ENCODE measurements at places on chromosomes 1 and 21. TPM values are rescaled to one million over a fixed set of nuclear protein-coding genes. Genes with fewer than 3 reads are reported as not detected.

DNA sequence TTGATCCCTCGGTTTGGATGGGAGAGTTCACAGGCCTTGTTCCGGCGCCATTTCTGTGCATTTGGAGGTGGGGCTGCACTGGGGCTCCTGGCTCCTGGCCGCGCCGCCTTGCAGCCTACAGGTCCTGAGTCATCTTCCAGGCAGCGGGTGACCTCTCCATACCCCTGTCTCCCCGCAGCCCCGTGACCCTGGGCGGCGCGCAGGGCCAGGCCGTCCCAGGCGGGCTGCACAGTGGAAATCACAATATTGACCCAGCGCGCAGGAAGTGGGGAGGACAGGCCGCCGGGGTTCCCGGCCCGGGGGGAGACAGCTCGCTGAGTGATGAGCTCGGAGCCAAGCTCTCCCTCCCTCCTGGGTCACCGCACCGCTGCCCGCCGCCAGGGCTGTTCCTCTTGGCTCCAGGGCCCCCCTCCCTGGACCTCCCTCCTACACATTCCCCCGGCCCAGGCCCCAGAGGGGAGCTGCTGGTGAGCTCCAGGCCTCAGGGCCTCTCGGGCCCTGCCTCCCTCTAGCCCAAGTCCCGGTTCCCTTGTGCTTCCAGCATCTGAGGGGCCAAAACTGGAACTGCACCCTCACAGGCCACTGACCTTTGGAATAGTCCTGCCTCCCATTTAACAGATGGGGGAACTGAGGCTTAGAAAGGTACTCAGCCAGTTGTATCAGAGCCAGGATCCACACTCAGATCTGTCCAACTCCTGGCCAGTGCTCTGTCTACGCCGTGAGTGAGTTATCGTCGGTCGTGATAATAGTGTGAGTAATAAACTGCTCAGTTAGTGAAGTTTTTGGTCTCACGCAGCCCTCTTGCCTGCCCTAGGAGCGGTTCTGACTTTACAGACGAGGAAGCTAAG, 142.9 kb upstream of the WNT4 start:
- DNase-seq, result no peak

DNA sequence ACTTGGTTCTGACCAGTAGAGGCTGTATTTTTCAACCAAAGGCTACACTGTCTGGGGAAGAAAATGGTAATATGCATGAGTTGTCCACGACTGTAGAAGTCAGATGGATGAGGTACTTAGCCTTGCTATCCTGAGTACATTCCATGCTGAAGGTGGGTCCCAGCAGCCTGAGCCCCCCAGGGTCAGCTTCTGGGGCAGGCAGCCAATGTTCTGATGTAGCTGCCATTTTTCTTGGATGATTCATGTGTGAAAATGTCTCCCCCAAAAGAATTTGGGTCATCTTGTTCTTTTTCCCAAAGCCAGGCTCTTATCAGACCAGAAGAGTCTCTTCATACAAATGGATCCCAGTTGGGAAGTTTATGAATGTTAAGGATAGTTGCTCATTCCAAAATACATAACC, 172.2 kb upstream of the UBE2U start:
- no peak for DNase-seq

DNA sequence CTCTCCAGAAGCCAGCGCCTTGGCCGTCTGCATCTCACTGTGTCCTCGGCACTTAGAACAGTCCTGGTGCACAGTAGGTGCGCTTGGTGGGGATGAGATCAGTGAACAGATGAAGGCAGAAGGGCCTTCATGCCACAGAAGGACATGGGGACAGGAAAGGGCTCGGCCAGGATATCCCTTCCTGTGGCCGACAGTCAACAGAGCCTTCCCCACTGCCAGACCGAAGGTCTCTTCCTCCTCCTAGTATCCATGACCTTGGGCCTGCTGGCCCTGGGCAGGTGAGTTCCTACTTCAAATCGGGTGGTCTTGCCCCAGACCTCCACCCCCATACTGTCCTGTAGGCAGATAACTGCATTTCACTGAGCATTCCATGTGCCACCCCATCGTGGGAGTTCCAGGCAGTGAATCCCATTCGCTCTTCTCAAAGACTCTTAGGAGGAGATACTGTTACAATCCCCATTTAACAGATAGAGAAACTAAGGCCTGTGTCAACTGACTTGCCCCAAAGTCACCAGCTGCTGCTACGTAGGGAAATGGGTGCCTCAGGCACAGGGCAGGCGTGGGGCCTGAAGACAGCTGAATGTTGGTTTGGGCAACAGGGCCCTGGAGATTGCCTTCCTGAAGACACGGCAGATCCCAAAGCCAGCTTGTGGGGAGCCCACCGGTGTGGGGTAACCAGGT, 3.5 kb downstream of the PLEKHG5 start:
- DNase-seq, result no peak

DNA sequence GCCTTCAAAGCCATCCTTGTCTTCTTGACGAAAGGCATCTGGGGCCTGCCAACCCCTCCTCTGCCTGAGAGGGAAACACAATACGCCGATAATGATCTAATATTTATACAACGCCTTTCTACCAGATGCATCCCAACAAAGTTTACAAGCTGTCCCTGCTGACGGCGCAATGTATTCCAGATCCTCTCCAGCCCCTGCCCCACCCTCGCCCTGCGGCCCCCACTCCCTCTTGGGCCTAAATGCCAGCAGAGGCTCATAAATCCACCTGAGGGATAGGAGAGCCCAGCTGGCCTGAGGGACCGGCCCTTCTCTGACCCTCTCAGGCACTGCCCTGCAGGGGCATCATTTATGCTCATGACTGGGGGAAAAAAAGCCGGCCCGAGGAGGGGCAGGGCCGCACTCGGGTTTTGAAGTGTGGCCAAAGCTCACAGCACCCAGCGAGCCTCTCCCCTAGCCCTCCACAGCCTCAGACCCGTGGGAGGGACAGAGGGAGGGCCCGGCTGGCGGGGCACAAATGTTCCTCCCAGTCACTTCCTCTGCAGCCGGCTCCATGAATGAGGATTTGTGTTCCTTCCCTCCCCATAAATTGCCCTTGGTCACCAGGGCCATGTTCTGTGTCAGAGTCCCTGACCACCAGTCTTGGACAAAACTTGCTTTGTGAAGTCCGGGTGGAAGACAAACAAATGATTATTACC, 140.3 kb downstream of the FOXD2 start:
- no peak for DNase-seq

- no peak for DNase-seq
Measured at GRCh38 chr21:43865540-43866259, 677 bp downstream of the AGPAT3 start.

DNA sequence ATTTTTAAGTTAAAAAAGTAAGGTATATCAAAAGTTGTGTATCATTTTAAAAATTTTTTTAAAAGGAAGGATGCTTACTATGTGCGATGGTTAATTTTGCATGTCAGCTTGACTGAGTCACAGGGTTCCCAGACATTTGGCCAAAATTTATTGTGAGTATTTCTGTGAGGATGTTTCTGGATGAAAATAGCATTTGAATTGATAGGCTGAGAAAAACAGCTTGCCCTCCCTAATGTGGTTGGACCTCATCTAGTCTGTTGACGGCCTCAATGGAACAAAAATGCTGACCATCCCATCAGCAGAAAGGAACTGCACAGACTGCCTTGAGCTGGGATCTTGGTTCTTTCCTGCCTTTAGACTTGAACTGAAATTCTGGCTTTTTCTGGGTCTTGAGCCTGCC, 724.5 kb downstream of the NCAM2 start:
- DNase-seq, result no peak

Gene KCNAB2
- 3.9 TPM for total RNA-seq

DNA sequence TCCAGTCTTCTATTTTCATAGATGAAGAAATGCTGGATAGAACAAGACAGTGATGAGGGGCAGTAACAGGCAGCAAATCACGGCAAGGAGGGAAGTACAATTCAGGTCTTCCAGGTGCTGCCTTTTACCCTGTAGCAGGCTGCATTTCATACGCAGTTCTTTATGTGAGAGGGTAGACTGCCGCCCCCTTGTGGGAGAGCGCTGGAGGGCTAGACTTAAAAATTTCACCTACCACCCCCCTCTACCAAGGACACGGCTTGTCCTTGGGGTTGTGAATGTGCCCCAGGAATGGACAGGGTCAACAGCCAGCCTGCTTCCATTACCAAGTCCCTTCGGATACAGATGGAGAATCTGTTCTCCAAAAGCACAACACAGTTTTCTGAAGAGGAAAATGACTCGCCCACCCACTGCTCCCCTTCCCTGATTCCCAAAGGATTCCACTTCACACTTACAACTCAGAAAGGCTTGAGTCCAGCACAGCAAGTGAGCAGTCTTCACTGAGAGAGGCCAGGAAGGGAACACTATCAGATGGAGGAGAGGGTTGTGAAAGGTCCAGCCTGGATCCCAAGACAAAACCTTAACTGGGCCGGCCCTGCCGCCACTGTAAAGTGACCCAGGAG, 7.4 kb downstream of the WDR77 start:
- DNase-seq, result no peak

Gene DENND1B
- 16.1 TPM for total RNA-seq

- DNase-seq, result no peak
Measured at GRCh38 chr1:107683191-107683657, 281.8 kb downstream of the VAV3 start.

DNA sequence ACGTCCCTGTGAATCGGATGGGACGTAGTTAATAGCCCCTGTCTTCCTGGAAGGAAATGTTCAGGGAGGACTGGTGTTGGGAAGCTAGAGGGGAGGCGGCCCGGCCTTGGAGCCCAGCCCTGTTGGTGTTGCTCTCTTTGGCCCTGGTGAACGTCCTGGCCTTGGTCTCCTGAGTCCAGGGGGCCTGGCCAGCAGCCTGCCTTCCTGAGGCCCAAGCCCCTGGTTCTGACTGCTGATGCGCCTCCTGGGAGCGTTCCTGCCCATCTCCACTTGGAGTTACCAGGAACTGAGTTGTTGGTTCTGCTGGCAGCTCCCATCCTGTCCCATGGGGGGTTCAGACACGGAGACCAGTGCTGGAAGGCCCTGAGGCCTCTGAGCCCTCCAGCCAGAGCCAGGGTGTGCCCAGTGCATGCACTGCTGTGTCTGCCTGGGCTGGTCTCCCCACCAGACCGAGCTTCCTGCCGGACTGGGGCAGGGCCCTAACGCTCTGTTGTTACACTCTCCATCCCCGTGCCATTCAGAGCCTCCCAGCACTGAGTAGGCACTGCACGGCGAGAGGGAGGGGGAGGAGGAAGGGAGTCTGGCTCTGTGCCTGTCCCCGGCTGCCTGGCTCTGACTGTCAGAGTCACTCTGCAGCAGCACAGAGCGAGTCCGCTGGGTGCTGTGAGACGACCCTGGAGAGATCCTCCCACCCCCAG, 382.5 kb upstream of the VAMP3 start:
- no peak for DNase-seq

DNA sequence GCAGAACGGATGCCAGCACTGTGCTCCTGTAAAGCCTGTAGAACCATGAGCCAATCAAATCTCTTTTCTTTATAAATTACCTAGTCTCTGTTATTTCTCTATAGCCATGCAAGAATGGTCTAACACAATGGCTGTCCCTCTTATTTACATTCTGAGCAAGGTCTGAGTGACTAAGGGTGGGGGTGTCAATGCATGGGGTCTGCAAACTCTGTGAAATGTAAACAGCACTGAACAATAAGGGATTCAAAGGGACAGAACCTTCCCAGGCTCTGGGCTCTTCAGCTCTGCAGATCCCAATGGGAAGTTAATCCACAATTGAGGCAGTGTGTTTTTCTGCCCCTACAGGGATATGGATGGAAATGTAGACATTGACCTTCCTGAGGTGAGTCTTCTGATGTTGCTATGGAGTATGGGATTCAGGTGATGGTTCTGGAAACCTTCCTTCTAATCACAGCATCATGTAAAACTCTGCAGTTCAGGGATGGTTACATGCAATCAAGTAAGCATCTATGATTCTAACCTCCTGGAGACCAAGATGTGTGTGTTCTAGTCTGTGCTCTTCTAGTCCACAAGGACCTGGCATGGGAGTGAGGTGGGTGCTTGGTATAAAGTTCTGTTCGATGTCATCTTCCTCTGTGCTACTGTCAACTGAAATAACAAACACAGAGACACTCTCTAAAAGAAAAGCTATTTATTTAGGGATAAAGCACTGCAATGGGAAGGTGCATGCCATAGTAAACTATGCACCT, 38.6 kb downstream of the CAPN9 start:
- peak; percentile 25 for DNase-seq

Measured in SJSA1 (cell line).